ENCODE measurements at places on chromosomes 5 and 9.

GRCh38 chr5:2756211-2757152 lies 5.0 kb upstream of the IRX2 start:
- no peak for DNase-seq

DNA sequence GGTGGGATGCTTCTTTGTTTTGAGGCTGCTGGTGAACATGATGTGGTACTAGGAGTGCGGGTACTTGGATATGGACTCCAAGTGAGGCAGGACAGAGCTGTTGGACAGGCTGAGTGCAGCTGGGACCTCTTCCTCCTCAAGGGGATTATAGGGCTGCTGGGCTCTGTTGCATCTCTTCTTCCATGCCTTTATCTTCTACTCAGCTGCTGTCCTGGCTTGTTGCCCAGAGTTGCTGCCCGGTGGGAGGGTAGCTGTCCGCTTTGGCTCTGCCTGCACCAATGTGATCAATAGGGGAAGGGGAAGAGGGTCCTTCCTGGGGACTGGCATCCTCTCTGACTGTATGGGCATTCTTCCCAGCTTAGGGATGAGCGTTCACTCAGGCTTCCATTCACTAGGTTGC lies 1217.9 kb upstream of the ACO1 start:
- no peak for DNase-seq

GRCh38 chr5:137453483-137454080 lies 45.5 kb downstream of the SPOCK1 start:
- peak; percentile 42 for DNase-seq

DNA sequence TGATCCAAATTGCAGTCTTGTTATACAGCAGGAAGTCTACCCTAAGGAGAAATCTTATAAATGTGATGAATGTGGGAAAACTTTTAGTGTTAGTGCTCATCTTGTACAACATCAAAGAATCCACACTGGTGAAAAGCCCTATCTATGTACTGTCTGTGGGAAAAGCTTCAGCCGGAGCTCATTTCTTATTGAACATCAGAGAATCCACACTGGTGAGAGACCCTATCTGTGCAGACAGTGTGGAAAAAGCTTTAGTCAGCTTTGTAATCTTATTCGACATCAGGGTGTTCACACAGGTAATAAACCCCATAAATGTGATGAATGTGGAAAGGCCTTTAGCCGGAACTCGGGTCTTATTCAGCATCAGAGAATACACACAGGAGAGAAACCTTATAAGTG lies 10.4 kb downstream of the ZNF189 start:
- no peak for DNase-seq

DNA sequence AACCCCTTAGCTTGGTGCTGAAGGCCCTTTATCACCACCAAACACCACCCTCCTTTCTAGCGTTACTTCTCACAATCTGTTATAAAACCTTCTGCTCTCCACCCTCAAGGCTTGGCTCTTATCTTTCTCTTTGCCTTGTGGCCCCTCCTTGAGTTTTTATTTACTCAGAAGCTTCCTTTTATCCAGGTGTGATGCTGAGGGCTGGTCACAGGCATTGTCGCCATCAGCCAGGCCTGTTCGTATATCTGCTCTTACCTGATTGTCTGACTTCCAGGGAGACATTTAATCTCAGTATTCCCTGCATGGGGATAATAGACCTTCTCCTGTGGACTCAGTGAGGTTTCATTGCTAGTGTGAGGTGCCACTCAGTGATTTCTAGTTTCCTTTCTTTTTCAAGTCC lies 34.2 kb downstream of the MEGF10 start:
- DNase-seq, result no peak

GRCh38 chr5:40052808-40053207 lies 626.9 kb upstream of the PTGER4 start:
- no peak for DNase-seq

DNA sequence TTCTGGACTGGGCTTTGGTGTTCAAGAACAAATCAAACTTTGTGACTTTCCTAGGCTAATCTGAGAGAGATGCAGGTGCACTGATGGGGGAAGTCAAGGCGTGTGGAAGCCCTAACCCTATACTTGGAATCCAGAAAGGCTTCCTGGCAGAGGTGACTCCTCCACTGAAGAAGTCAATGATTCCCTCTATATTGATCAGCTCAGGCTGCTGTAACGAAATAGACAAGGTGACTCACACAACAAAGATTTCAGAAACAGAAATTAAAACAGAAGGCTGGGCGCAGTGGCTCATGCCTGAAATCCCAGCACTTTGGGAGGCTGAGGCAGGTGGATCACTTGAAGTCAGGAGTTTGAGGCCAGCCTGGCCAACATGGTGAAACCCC lies 69.6 kb upstream of the GGTA1 start:
- DNase-seq, result no peak

DNA sequence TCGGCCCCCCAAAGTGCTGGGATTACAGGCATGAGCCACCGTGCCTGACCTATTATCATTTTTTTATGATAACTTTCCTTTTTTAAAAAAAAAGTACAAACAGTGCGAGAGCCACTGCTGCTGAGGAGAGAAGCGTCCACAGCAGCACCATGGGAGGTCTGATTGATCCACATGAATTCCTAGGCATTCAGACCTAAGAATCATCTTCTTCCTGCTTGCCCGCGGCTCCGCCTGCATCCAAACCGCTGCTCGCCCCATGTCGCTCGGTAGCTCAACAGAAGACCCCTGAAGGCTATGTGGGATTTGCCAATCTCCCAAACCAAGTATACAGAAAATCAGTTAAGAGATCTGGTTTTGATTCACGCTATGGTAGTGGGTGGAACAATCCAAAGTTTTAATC lies 102.0 kb downstream of the GABBR2 start:
- DNase-seq, result no peak

- DNase-seq, result no peak
Observed at GRCh38 chr5:125411744-125412560, 665.5 kb upstream of the ZNF608 start.

- no peak for DNase-seq
Observed at GRCh38 chr9:106580546-106580945, 282.4 kb upstream of the ZNF462 start.

DNA sequence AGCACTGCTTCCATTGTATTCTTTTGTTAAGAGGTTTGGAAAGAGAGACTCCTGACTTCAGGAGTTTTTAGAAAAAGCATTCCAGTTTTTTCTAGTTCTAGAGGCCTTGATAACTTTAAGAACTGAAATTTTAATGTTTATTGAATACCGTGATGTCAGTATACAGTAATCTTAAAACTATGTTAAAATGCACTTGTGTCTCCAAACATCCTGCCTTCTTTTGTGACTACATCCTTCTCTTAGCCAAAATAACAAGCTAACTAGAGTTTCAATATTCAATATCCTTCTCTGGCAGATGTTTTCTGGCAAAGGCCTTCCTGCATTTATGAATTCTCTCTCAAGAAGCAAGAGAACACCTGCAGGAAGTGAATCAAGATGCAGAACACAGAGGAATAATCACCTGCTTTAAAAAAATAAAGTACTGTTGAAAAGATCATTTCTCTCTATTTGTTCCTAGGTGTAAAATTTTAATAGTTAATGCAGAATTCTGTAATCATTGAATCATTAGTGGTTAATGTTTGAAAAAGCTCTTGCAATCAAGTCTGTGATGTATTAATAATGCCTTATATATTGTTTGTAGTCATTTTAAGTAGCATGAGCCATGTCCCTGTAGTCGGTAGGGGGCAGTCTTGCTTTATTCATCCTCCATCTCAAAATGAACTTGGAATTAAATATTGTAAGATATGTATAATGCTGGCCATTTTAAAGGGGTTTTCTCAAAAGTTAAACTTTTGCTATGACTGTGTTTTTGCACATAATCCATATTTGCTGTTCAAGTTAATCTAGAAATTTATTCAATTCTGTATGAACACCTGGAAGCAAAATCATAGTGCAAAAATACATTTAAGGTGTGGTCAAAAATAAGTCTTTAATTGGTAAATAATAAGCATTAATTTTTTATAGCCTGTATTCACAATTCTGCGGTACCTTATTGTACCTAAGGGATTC lies 43.1 kb downstream of the NDFIP1 start:
- DNase-seq, result peak; percentile 51

DNA sequence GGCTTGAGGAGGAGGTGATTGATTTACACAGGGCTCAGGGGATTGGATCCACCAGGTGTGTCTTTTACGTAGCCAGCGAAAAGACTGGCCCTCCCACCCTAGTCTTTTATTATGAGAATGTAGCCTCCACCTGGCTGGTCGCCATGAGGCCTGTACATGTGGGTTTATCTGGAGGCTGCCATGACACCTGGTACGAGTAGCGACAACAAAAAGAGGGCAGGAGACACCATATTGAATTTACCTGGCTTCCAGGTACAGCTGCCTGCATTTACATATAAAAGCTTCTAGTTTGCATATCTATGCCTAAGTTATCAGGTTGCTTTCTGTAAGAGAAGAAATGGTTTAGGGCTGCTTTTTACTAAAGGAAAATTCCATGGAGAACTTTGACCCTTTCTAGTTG lies 1173.7 kb upstream of the SEMA6A start:
- DNase-seq, result no peak

DNA sequence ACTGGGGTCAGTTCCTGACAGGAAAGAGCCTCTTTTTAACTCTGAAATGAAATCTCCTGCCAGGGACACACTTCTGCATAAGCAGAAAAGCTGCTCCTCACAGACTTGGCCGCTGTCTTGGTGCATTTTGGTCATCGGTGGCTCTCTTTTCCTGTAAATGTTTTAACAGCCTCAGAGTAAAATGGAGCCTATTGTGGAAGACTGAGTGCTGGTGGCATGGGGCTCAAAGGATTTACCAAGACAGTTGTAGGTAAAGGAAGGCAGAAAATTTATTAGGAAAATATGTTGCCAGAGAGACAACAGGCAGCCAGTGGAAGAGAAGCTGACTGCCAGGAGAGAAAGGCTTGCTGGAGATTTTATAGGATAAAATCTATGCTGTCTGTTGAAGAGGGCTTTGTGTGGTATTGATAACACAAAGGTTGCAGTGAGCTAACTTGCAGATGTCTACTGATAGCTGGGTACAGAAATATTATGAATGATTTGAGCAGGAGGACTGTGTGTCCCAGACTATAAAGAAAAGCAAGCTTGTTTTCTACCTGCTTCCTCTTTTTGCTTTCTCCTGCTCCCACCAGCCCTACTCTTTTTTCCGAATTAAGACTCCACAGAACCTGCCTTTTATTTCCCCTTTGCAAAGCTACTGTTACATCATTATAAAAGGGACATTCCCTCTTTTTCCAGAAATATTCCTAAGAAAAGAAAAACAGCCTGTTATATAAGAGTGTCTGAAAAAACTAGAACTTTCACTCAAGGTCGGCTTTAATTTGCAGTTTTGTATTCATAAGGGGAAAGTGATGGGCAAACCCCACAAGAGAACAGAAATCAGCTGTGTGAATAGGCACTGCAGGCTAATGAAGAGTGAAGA lies 27.9 kb upstream of the IFNA14 start:
- no peak for DNase-seq

GRCh38 chr5:93621327-93621798 lies 38.3 kb downstream of the NR2F1 start:
- DNase-seq, result no peak

DNA sequence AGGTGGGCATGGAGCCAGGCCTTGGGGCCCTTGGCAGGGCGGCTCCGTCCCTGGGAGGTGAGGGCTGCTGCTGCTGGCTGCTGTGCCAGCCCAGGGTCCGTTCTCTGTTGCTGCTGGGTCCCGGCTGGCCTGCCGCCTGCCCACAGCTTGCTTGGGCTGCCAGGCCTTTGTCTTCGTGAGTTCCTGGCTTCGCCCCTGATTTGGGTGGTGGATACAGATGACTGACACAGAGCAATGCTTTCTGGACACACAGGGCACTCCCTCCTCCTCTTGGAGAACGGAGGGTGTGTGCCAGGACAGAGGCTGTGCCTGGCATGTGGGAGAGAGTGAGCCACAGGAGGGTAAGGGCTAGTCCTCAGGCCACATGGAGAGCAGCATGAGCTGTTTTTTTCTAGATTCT lies 166.1 kb downstream of the MACROH2A1 start:
- DNase-seq, result no peak

DNA sequence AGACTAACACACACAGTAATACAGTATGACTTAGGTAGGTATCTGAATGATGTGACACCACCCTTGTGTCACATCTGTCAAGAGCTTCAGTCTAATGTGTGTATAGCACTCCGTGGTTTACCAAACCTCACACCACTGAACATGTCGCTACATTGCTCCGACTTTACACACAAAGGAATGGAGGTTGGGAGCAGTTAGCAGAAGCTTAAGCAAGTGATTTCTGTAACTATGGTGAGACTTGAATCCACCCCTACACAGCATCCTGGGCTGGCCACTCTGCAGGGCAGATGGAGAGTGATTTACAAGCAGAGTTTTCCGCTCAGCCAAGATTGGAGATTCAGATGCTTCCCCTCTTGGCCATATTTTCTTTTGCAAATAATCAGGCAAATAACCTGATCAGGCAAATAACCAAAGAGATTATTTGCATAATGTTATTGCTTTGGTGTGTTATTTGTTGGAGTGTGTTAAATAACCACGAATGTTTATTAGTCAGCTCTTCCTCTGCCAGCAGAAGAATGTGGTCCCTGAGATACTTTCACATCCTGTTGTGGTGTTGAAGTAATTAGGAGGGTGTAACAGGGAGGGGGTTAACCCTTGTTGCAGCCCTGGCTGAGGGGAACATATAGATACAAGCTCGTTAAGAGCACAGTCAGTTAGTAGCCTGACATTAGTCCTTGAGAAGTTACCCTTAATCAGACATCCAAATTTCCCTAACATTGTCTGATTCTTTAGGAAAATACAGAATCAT lies 92.8 kb downstream of the SNX18 start:
- no peak for DNase-seq

GRCh38 chr5:56964173-56964572 lies 12.2 kb upstream of the MIER3 start:
- DNase-seq, result no peak

- no peak for DNase-seq
Observed at GRCh38 chr9:138119202-138120027, 241.8 kb downstream of the CACNA1B start.

DNA sequence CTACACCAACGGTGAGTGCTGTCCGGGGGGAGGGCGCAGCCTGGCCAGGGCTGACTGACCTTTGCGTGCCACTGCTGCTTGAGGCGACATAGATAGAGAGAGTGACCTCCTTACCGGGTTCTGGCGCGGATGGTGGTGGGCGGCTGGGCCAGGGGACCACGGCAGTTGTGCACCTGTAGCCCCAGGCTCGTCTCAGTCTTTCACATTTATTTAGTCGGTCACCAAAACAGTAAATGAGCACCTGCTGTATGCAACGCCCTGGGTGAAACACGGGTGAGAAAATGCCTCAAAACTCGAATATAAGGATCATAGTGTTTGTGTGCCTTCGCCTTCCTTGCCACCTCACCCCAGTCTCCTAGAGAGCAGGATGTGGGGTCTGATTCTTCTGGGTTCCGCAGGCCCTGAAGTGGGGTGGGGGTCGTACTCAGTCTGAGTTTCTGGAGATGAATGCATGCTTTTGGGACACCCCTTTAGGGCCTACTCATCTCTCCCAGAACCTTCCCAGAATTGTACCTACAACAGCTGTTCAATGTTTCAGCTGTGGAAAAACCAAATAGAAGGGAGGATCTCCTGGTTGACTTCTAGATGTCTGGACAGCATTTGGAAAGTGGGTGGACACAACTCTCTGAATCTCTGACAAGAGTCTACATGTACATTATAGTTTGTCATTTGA lies 714 bp downstream of the SEC24A start:
- no peak for DNase-seq
